ENCODE measurements at places on chromosomes 4 and X.

DNA sequence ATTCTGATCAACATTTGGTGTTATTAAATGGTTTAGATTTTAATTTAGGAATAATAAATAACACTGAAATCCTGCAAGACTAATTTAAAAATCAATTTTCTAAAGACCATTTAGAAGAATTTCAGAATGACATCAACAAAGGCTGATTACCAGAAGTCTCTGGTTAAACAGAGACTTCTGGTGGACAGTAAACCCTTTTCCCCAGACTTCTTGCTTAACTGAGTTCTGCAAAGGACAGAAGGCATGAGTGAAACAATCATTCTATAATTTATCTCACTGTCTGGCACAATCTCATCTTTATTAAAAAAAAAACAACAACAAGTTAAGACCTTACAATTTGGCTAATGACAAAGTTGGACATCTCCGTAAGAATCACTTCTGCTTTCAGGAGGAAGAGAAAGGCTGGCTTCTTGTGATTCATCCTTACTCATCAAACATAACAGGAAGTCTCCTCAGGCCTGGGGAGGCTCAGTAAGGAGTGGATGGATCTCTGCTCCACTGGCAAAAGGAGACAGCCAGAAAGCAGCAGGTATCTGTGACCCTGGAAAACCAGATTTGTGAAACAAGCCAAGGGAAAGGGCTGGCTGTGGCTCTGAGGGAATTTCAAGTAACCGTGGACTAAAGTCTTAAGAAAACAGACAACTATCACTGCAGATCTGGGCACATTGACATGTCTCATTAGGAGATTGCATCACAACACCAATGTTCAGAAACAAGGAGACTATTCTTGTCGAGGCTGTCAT is 908 bp upstream of the TLR6 start:
- peak; percentile 52 for DNase-seq

DNA sequence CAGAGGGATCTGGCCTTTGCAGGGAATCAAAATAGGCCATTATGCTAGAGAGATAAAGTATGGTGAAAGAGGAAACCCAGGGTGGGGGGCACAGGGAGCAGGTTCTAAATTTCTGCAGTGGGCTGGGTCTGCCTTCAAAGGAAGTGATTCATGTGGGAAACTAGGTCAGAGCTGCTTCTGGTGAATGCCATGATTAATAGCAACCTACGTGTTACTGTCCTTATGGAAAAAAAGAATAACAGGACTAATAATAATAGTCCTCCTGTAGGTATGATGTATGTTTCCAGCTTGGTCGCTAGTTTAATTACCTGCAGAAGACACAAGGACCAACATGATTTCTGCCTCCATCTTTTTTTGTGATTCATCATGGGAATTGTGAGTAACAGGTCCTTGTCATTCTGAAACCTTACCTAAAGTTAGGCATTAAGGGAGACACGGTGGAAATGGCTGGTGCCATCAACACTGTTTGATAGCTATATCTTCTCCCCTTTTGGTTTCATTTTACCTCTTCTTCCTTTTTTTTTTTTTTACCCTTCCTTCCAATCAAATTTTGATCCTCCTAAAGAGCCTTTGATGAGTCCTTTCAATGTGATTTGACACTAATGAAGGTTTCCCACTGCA is 180.4 kb downstream of the CPEB2 start:
- no peak for DNase-seq

DNA sequence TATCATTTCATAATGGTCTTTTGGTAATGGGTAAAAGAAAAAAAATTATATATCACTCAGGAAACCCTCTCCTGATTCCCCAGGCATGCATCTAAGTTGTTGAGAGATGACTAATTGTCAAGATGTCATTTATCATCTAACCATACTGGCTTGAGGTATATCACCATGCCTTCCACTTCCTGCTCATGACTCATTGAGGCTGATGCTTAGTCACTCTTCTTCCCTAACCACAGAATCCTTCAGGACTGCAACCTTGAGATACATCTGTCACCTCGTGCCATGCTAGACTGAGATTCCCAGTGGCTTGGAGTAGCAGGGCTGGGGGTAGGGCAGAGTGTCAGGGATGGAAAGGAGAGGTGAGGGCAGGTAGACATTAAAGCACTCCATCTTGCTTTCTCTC is 782.5 kb upstream of the INTU start:
- DNase-seq, result no peak

- DNase-seq, result peak; percentile 25
Measured at GRCh38 chr4:183438458-183439113, 5.8 kb upstream of the CDKN2AIP start.

DNA sequence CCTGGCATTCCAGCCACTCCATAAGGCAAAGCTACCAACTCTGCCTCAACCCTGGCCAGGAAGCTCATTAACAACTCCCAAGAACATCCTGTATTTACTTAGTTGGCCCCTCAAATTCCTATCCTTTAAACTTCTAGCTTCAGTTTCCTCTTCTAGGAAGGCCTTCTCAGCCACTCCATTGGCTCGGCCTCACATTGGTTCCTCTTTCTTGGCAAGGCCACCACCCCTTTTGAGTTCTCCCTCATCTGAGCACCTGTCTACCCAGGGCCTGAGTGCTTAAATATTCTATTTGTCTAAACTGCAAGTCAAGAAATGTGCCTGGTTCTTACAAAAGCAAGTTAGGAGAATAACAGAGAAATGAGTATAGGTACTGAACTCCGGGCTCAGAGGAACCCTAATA is 10.0 kb downstream of the SMC1A start:
- DNase-seq, result no peak
